T-helper 17 cell (primary cell): ENCODE measurements at places on chromosomes 13 and 19. TPM values are rescaled to one million over a fixed set of nuclear protein-coding genes. Genes with fewer than 3 reads are reported as not detected.

- peaks cover 4% of the 10 kb centered on the region for H3K36me3 ChIP-seq
- H3K4me3 ChIP-seq, result no peak overlapping the region
- no peak overlapping the region for H3K27ac ChIP-seq
- H3K27me3 ChIP-seq, result peaks cover 5% of the 10 kb centered on the region
These were observed 25.7 kb downstream of the CAB39L start for GRCh38 chr13:49418206-49418605.

GRCh38 chr19:30158893-30159245 lies 213.3 kb upstream of the ZNF536 start:
- H3K4me1 ChIP-seq, result no peaks in the 10 kb centered on the region
- H3K27ac ChIP-seq, result no peak overlapping the region
- DNase-seq, result no peak
- peaks cover 16% of the 10 kb centered on the region for H3K27me3 ChIP-seq
- no peak overlapping the region for H3K4me3 ChIP-seq

GRCh38 chr19:32068793-32069192 lies 276.6 kb upstream of the ZNF507 start:
- no peaks in the 10 kb centered on the region for H3K4me1 ChIP-seq
- H3K27me3 ChIP-seq, result no peaks in the 10 kb centered on the region
- H3K4me3 ChIP-seq, result no peak overlapping the region
- H3K27ac ChIP-seq, result no peak overlapping the region
- H3K36me3 ChIP-seq, result no peaks in the 10 kb centered on the region

DNA sequence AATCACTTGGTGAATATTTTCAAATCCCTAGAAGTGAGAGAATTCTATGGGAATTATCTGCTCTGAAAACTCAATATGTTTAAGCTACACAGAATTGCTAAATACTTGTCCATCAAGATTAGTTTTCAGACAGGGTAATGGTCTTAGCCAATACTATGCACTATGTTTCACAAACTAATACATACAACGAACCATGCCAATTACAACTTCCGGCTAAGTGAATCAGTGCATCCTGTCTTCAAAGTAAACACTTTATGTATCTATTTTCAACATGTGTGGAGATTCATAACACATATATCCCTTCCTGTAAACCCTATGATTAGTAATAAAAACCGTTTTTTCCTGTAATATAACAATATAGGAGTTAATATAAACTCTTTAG lies 181.5 kb downstream of the POSTN start:
- DNase-seq, result no peak
- no peaks in the 10 kb centered on the region for H3K27me3 ChIP-seq
- no peaks in the 10 kb centered on the region for H3K36me3 ChIP-seq
- no peaks in the 10 kb centered on the region for H3K4me1 ChIP-seq
- no peak overlapping the region for H3K27ac ChIP-seq

Gene ZNF132
- total RNA-seq, result 1.7 TPM

- H3K36me3 ChIP-seq, result no peaks in the 10 kb centered on the region
- DNase-seq, result no peak
- H3K27ac ChIP-seq, result no peak overlapping the region
- H3K4me3 ChIP-seq, result no peak overlapping the region
These were observed 90.6 kb downstream of the SPRY2 start for GRCh38 chr13:80250213-80250810.

GRCh38 chr13:35891507-35892441 lies 239.4 kb downstream of the DCLK1 start:
- H3K27ac ChIP-seq, result no peak overlapping the region
- H3K4me3 ChIP-seq, result no peak overlapping the region
- DNase-seq, result no peak
- H3K27me3 ChIP-seq, result no peaks in the 10 kb centered on the region
- no peaks in the 10 kb centered on the region for H3K36me3 ChIP-seq

DNA sequence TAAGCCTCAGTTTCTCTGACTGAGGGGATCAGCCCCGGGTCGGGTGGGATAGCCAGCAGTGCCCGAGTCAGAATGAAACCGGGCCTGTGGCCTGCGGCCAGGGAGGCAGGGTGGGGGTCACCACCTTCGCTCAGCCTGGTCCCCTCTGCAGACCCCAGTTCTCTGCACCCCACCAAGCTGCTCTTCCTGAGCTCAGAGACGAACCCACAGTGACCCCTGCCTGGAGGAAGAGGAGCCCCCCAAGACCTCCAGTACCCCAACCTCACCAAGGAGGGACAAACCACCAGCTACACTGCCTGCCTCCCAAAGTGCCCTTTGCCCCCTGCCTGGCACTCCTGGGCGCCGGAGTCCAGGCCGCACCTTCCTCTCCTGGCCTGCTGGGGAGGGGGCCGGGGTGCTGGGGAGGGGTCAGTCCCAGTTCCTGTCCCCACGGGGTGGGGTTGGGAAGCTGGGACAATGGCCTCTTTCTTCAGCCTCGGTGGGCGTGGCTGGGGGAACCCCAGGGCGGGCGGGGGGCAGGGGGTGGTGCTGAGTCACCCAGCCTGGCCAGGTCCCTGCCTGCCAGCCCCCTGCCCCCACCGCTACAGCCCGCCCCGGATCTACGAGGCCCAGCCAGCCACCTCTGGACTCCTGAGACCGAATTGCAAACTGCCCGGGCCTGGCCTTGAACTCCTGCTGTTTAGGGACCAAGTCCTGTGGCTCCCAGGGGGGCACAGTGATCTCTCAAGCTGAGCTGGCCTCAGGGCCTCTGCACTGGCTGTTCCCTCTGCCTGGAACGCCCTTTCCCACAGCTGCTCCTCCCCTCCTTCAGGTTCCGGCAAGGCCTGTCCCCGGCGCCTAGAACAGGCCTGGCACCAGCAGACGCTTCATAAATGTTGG lies 14.3 kb downstream of the ZBTB7A start:
- peaks cover 8% of the 10 kb centered on the region for H3K36me3 ChIP-seq
- peak overlapping the region; percentile 56 for H3K27ac ChIP-seq
- H3K4me3 ChIP-seq, result no peak overlapping the region
- no peaks in the 10 kb centered on the region for H3K27me3 ChIP-seq
- DNase-seq, result no peak

GRCh38 chr13:20799726-20800416 lies 26.1 kb upstream of the EEF1AKMT1 start:
- no peak overlapping the region for H3K4me3 ChIP-seq
- H3K27me3 ChIP-seq, result no peaks in the 10 kb centered on the region
- H3K27ac ChIP-seq, result peak overlapping the region; percentile 71
- peaks cover 24% of the 10 kb centered on the region for H3K4me1 ChIP-seq
- no peaks in the 10 kb centered on the region for H3K36me3 ChIP-seq

DNA sequence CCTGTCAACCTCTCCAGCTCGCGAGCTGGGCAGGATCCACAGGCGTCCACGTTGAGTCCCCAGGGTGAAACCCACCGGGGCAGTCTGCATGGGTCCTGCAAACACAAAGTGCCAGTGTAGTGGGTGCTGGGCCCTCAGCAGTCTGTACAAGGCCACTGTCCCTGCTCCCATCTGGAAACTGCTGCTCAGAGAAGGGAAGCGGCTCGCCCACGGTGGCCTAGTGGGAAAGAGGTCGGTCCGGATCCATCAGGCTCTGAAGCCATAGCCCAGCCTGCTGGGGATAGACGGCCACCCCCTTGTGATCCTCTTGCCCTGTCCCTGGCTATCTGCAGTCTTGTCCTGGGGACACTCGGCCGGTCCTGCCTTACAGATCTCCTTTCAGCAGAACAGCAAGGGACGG lies 2.6 kb upstream of the DIRAS1 start:
- DNase-seq, result no peak
- peaks cover 34% of the 10 kb centered on the region for H3K27me3 ChIP-seq
- no peak overlapping the region for H3K27ac ChIP-seq
- H3K4me1 ChIP-seq, result peaks cover 2% of the 10 kb centered on the region
- H3K4me3 ChIP-seq, result no peak overlapping the region

DNA sequence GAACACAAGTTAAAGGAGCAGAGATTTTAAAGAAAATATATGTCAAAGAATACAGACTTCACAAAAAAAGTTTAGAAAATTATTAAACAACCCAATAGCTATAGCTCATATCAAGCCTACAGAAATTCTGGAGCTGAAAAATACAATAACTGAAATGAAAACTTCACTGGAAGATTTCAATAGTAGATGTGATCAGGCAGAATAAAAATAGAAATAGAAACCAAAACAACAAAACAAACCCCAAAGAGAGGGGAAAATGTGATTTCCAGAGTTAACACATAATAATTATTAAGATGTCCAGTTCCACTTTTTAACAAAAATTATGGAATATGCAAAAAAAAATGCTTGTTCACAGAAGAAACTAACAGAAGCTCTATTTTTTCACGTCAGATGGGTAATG lies 23.6 kb downstream of the LRRC63 start:
- no peak for DNase-seq
- no peaks in the 10 kb centered on the region for H3K36me3 ChIP-seq
- H3K27ac ChIP-seq, result no peak overlapping the region

GRCh38 chr13:52652980-52653303 lies 306 bp downstream of the SUGT1 start:
- H3K27me3 ChIP-seq, result no peaks in the 10 kb centered on the region
- DNase-seq, result no peak
- no peaks in the 10 kb centered on the region for H3K36me3 ChIP-seq
- no peak overlapping the region for H3K4me3 ChIP-seq

DNA sequence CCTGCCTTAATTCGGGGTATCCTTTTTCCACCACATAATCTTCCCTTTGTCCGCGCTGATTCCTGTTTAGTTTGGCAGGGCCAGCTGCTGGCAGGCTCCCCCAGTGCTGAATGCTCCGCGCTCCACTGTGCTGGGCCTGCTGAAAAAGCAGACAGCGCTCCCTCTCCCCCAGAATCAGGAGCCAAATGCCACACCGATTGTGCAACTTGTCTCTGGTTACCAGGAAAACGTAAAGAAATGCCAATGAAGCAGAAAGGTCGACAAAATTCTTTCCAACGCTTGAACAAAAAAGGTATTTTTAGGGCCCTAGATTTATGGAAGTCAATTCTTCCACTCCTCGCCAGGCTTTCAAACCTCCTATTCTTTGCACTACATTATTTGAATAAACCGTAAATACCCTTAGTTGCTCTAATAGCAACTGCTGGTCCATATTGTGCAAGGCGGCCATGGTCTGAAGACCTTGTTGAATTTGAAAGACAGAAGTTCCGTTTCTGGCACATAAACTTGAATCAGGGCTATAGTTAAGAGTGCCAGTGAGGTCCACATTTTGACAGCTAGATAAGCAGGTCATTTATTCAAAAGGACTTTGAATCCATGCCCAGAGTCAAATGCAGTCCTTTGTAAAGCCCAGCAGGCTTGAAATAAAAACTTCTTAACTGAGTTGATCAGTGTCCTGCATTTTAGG lies 206.7 kb upstream of the RFC3 start:
- peak overlapping the region; percentile 96 for H3K27ac ChIP-seq
- peak overlapping the region; percentile 93 for H3K4me3 ChIP-seq
- no peak for DNase-seq
- peaks cover 20% of the 10 kb centered on the region for H3K4me1 ChIP-seq
- H3K27me3 ChIP-seq, result no peaks in the 10 kb centered on the region
- peaks cover 3% of the 10 kb centered on the region for H3K36me3 ChIP-seq

- no peak overlapping the region for H3K4me3 ChIP-seq
- H3K4me1 ChIP-seq, result no peaks in the 10 kb centered on the region
These were observed 7.9 kb upstream of the LGALS14 start for GRCh38 chr19:39696387-39696786.

GRCh38 chr19:33552191-33552927 lies 30.8 kb upstream of the PEPD start:
- DNase-seq, result no peak
- peaks cover 23% of the 10 kb centered on the region for H3K27me3 ChIP-seq
- peaks cover 2% of the 10 kb centered on the region for H3K36me3 ChIP-seq

Gene PDX1
- not detected for total RNA-seq

DNA sequence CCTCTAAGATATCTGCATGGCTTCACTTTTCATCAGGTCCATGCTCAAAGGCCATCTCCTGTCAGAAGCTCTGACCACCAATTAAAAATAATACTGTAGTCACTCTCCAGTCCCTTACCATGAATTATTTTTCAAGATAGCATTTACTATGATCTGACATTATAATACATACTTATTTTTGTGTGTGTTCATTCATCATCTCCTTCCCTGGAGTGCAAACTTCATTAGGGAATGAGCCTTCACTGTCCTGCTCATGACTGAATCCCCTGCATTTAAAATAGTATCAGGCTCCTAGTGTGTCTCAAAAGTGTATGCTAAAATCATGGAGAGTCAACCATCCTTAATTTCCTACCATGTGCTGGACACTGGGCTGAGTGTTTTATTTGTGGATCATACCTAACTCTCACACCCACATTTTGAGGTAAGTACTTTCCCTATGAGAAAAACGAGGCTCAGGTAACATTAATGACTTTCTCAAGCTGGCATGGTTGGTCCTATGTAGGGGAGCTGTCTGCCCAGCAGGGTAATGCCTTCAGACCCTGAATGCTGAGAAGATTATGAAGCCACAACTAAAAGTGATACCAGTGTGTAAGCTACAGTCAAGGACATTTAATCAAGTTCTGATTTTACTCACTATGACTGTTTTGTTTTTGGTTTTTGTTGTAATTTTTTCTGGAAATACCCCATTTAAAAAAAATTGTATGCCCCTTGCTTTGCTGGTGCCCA lies 16.3 kb downstream of the PLA2G4C start:
- H3K27me3 ChIP-seq, result peaks cover 10% of the 10 kb centered on the region
- DNase-seq, result no peak
- peaks cover 4% of the 10 kb centered on the region for H3K36me3 ChIP-seq
- no peak overlapping the region for H3K27ac ChIP-seq
- H3K4me3 ChIP-seq, result no peak overlapping the region

DNA sequence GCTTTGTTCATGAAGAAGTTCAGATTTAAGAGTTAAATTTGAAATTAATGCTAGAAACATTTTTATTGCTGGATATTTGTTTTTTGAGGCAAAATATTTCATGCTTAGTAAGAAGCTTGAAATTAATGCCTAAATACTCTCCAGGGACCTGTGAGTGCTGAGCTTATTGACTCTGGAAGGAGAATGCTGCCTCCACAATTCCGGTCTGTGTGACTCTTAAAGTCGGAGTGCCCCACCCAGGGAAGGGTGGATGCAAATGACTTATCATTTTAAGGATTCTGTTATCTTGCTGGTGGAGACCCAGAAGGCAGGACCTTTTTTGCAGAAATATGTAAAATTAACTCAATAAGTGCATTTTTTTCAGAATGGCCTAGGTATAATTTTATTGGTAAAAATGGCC lies 143.8 kb upstream of the RXFP2 start:
- H3K27me3 ChIP-seq, result peaks cover 18% of the 10 kb centered on the region
- no peak for DNase-seq
- no peak overlapping the region for H3K27ac ChIP-seq
- H3K36me3 ChIP-seq, result no peaks in the 10 kb centered on the region

- H3K4me1 ChIP-seq, result peaks cover 35% of the 10 kb centered on the region
- H3K4me3 ChIP-seq, result peak overlapping the region; percentile 87
- H3K36me3 ChIP-seq, result peaks cover 2% of the 10 kb centered on the region
These were observed 3.4 kb upstream of the LENG1 start for GRCh38 chr19:54162884-54163283.

Gene HSH2D
- total RNA-seq, result 31.8 TPM

DNA sequence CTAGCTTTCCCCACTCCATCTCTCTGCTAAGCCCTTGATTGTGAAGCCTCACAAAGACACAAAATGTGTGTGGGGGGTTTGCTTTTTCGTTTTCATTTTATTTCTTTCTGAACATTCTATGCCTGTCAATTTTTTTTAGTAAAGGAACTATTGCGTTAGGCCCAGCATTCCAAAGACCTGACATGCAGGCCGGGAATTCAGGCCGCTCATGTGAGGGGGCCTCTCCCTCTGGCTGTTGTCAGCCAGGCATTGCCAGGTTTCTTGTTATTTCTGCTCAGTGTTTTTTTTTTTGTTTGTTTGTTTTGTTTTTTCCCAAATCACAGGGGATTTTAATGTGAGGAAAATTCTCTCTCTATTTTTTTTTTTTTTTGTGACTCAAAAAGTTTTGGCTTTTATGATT lies 10.3 kb upstream of the MEDAG start:
- no peak overlapping the region for H3K4me3 ChIP-seq
- DNase-seq, result no peak
- peaks cover 13% of the 10 kb centered on the region for H3K4me1 ChIP-seq
- H3K36me3 ChIP-seq, result peaks cover 3% of the 10 kb centered on the region

- no peaks in the 10 kb centered on the region for H3K27me3 ChIP-seq
- no peaks in the 10 kb centered on the region for H3K36me3 ChIP-seq
- H3K27ac ChIP-seq, result no peak overlapping the region
- no peaks in the 10 kb centered on the region for H3K4me1 ChIP-seq
- no peak for DNase-seq
- H3K4me3 ChIP-seq, result no peak overlapping the region
These were observed 476.6 kb upstream of the NBEA start for GRCh38 chr13:34465423-34465922.
